Activated naive CD4-positive, alpha-beta T cell treated with anti-CD3 and anti-CD28 coated beads for 36 hours (primary cell): ENCODE measurements at places on chromosomes 4 and X.

DNA sequence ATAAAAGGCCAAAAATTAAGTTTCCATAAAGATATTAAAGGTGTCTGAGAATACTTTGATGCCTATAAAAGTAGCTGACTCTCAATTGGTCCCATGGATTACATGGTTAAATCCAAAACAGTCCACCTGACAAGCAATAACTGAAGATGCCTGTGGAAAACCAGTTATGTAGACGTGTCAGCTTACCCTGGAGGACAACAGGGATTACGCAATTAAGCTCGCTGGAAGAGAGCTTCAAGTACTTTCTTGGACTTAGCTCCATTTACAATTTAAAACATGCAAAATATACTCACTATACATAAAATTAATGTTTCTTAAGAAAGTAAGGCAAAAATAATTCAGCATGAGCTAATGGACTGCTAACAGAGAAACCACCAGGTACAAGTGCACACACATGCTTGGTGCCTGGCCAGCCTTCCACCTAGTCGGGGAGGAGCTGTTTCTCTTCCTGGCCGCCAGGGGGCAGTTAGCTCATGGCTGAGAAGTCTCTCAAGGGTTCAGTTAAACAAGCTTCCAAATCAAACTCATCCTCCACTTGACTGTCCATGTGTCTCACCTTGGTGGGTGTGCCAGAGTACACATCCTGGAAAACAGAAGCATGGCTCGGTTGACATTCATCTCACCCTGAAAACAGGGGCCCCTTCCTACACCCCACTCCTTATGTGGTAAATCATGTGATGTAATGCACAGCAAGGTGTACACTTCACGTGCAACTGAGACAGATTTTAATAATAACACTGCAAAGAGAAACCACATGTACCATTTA lies 9.2 kb upstream of the FAM53A start:
- DNase-seq: peak; percentile 80

GRCh38 chr4:80876810-80877209 lies 153.7 kb upstream of the BMP3 start:
- no peak for DNase-seq

DNA sequence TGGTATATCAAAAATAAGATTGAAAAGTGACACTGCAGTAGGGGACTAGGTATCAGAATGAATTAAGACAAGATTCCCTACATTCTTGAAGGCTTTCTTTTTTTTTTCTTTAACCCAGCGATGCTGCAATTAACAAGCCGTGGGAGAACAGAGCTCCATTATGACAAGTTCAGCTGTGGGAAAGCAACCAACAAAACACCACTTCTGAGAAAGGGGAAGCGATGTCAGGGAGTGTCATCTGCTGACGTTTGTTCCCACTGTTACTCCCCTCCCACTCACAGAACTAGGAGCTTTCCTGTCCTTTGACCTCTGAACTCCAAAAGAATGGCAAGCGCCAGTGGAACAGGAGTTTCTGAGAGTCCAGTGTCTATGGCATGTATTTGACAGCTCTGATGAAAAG lies 90.2 kb upstream of the SLITRK2 start:
- no peak for DNase-seq

- DNase-seq: no peak
These were observed 175.4 kb upstream of the ATP6AP2 start for GRCh38 chrX:40405399-40405798.

GRCh38 chrX:21831496-21831895 lies 7.9 kb upstream of the MBTPS2 start:
- no peak for DNase-seq

GRCh38 chr4:168118116-168118655 lies 25.8 kb downstream of the ANXA10 start:
- DNase-seq: no peak

DNA sequence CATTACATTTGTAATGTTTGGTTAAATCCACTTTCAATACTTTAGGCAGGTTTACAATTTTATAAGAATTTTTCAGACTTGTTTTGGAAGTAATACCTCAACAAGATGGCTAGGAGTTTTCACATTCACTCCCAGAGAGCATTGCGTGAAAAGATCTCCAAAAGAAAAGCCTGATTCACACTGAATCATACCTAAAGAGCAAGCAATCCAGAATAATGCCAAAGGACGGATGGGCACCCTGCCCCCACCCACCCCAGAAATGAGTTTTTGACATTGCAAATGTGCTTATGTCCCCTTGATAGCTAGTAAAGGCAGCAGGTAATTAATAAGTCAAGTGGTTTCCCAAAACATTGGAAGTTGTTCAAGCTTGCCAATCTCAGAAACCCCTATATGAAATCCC lies 557.7 kb upstream of the TENM3 start:
- no peak for DNase-seq

DNA sequence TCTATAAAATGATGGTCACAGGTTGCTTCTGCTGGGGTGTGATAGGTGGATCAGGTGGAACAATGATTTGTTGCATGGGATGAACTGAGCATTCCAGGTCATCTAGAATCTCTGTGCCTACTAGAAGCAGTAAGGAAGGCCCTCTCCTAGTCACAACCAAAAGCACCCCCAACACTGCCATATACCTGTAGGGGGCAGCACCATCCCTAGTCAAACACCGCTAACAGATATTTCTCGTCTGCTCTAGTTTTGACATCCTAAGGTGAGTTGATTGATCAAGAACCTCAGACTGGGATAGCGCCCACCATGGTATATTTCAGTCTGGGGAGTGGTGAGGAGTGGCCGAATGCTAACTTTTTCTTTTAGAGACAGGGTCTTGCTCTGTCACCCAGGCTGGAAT lies 160.2 kb downstream of the NHS start:
- DNase-seq: peak; percentile 73

DNA sequence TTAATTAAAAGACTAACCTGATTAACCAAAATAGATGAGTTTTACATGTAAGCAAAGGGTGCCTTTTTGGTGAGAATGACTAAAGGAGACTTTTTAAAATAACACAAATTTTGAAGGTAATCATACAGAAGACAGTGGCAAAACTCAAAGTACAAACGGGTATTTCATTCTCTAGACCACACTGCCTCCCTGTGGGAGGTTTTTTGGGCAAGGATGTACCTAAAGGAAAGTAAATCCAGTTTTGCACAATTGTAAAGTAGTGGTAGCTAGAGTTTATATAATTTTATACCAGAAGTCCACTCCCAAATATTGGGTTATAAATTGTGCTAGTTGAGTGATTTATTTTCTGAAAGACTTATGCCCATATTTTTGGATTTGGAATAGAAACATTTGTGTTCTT lies 201.0 kb downstream of the PAPSS1 start:
- DNase-seq: peak; percentile 35

- DNase-seq: no peak
These were observed 79.4 kb upstream of the ADRA2C start for GRCh38 chr4:3686753-3687152.

DNA sequence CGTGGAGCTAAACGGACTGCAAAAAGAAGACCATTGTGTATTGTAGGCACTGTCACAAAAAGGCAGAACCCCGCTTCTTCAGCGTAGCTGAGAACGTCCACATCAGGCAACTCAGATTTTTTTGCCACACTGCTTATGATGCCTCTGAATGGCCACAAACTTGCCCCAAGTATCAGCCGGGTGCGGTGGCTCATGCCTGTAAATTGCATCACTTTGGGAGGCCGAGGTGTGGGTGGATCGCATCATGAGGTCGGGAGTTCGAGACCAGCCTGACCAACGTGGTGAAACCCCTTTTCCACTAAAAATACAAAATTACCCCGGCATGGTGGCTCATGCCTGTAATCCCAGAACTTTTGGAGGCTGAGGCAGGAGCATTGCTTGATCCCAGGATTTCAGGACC lies 14.9 kb upstream of the IL3RA start:
- DNase-seq: no peak

DNA sequence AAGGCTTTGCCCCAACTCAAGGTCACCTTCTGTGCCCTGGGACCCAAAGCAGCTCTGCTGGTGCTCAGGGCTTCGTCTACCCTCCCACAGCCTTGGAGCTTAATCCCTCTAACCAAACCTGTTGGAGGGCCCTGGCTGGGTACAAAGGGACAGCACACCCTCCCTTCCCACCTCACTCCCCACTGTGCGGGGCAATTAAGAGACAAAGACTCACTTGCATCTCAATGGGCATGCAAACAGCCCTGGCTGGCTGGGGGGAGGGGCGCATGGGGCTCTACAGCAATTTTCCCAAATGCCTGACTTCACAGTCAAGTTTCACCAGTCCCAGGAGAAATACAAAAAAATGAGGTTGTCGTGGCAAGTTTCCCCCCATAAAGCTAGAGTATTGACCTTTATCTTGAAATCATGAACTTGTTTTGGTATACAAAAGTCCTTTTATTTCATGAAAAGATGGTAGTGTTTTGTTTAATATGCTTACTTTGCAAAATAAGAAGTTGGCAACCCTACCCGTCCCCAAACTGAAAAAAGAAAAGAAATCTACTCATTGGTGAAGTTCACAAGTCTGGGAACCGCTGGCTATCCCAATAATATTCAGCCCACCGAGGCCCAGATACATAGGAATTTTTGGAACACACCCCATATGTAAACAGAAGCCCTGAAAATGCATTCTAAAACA lies 4.1 kb upstream of the CD99L2 start:
- no peak for DNase-seq

GRCh38 chr4:41394481-41394894 lies 137.8 kb downstream of the UCHL1 start:
- DNase-seq: no peak

DNA sequence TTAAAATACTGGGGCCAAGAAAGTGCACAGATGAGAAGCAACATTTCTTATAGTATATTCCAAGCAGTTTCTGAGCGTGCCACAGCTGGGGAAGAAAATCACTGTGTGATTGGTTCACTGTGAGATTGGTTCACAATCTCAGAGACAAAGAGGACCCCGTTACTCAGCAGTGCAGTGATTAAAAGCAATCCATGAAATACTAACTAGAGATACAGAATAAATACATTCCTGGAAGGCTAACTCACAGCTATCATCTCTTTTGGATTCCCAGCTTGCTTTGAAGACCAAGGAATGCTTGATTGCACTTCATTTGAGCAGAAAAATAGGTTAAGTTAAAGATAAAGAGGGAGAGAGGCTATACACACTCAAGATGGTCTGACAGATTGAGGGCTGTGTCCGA lies 132.1 kb upstream of the RAPGEF2 start:
- no peak for DNase-seq

GRCh38 chr4:83362492-83363329 lies 28.1 kb upstream of the HPSE start:
- no peak for DNase-seq

GRCh38 chr4:112075129-112075753 lies 70.0 kb upstream of the FAM241A start:
- peak; percentile 48 for DNase-seq

GRCh38 chr4:25843340-25844097 lies 19.3 kb downstream of the SEL1L3 start:
- peak; percentile 50 for DNase-seq

GRCh38 chrX:21764008-21764407 lies 6.1 kb upstream of the SMPX start:
- no peak for DNase-seq

DNA sequence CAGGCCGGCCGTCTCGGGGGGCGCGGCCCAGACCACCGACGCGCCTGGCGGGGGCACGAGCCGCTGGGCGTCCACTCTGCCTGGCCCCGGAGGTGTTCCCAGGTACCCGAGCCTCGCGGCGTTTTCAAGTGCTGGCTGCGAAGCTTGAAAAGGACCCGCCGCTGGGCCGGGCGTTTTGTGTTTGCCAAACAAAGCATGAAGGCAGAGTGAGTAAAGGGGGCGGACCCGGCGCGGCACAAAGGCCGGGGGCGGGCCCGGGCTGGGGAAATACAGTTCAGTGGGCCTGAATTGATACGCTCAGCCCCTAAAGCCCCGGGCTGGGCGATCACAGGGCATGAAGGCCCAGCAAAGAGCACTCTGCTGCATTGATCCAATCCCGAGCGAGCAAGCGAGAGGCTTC lies 65.4 kb downstream of the SOX3 start:
- no peak for DNase-seq

GRCh38 chr4:25402521-25402920 lies 25.5 kb downstream of the ANAPC4 start:
- no peak for DNase-seq

GRCh38 chrX:43530837-43531236 lies 125.3 kb upstream of the MAOA start:
- no peak for DNase-seq

- DNase-seq: peak; percentile 32
These were observed 23.3 kb downstream of the BRCC3 start for GRCh38 chrX:155094468-155095061.

GRCh38 chr4:109004418-109004817 lies 241.6 kb upstream of the ETNPPL start:
- DNase-seq: no peak

- no peak for DNase-seq
These were observed 59.6 kb upstream of the RASSF6 start for GRCh38 chr4:73679836-73680235.

DNA sequence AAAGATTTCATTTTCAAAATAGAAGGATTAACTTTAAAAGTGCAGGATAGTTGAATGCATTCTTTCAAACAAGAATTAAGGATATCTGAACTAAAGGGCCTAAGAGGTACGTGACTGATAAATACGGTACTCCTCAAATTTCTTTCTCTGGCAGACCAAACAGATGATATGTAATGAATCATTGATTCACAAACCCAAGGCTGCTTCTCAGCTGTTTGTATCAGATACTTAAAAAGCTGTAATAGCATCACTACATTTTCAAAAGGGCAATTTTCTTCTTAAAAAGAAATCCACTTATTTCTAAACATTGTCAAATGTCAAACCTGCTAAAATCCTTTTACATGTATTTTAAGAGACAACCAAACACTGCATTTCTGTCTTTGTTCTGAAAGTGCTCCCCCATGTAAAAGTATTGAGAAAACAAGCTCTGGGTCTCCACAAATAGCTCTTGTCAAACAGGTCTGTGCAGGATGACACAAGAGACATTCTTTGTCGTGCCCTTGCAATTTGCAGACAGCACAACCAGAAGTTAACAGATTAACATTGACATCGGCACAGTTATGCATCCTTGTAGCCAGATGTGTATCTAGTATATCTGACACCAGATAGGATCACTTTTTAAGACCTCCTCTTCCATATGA lies 82.0 kb downstream of the MANBA start:
- no peak for DNase-seq

- DNase-seq: no peak
These were observed 1793.7 kb upstream of the TENM3 start for GRCh38 chr4:180449395-180449956.

- no peak for DNase-seq
These were observed 17.4 kb upstream of the PDCL2 start for GRCh38 chr4:55609393-55609866.

- no peak for DNase-seq
These were observed 30.9 kb upstream of the HHIP start for GRCh38 chr4:144614850-144615585.

GRCh38 chr4:42363614-42364013 lies 33.7 kb upstream of the SHISA3 start:
- DNase-seq: no peak

- no peak for DNase-seq
These were observed 209.3 kb upstream of the MAOA start for GRCh38 chrX:43446752-43447151.

GRCh38 chr4:54487491-54487890 lies 170.3 kb upstream of the KIT start:
- no peak for DNase-seq

GRCh38 chrX:23841847-23842522 lies 59.0 kb downstream of the SAT1 start:
- no peak for DNase-seq
